ENCODE measurements at places on chromosomes 6 and 20.
A peak's percentile ranks its signal among the peaks of the same experiment; 100 is the strongest.

- peak; percentile 55 for DNase-seq
These were observed 11.4 kb downstream of the SYNGAP1 start for GRCh38 chr6:33430991-33431879.

- DNase-seq: no peak
These were observed 27.2 kb downstream of the SLC16A10 start for GRCh38 chr6:111114482-111114881.

GRCh38 chr6:155505608-155505989 is 50.0 kb upstream of the NOX3 start:
- no peak for DNase-seq

DNA sequence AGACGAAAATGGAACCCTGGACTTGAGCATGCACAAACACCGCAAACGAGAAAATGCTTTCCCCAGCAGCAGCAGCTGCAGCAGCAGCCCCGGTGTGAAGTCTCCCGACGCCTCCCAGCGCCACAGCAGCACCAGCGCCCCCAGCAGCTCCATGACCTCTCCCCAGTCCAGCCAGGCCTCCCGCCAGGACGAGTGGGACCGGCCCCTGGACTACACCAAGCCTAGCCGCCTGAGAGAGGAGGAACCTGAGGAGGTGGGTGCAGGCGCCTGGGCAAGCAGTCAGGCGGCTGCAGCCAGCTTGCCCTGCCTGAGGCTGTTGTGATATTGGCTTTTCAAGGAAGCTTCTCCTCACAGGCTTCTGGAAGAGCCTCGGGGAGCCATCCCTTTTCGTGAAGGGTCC is 35.8 kb upstream of the PCMTD2 start:
- no peak for DNase-seq

- no peak for DNase-seq
These were observed 14.8 kb downstream of the GJA1 start for GRCh38 chr6:121450242-121450641.

- no peak for DNase-seq
These were observed 7.2 kb downstream of the HEBP2 start for GRCh38 chr6:138410972-138411880.

GRCh38 chr6:116461932-116462885 is 1.0 kb downstream of the CALHM6 start:
- DNase-seq: no peak

- no peak for DNase-seq
These were observed 79.1 kb downstream of the RIMS1 start for GRCh38 chr6:71965404-71965803.

- DNase-seq: no peak
These were observed 87.9 kb downstream of the MMS22L start for GRCh38 chr6:97195117-97195516.

- DNase-seq: no peak
These were observed 8.3 kb upstream of the ISM1 start for GRCh38 chr20:13212750-13213149.

DNA sequence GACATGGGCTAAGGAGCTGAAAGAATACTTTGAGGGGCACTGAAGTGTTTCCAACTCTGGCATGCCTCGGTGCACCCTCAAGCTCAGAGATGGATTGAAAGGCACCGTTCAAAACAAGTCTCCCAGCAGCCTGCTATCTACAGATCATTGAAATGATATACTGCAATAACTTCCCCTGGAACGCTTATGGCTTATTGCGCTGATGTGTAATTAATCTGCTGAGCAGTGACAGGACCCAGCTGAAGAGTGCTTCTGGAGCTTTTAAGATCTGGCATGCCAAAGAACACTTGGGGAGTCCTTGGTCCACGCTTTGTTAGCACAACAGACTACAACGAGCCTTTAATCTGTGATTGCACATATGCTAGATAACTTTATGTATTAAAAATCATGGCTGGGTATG is 708.2 kb downstream of the PRKN start:
- no peak for DNase-seq

- no peak for DNase-seq
These were observed 73.7 kb downstream of the DTNBP1 start for GRCh38 chr6:15588971-15589634.

GRCh38 chr6:150905769-150906168 is 40.3 kb downstream of the MTHFD1L start:
- no peak for DNase-seq

- no peak for DNase-seq
These were observed 163.7 kb upstream of the THEMIS start for GRCh38 chr6:128064540-128064895.

DNA sequence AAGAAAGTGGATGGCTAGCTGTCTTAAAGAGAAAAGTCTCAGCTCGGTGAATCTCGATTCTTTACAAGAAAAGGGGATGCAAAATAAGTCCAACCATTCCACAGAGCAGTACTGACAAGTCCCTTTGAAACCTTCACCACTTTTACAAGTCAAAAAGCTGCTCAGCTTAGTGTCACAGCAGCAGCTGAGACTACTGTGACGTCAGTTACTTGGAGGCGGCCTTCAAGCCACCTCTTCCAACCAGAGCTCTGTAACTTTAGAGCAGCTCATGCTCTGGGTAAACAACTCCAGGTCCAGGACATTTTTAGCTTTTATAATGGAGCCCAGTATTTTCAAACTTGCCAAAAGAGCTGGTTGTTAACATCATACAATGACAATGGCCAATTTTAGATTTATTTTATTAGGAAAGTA is at the start of gene KIAA0408:
TSS of gene KIAA0408 (minus strand) at position 159 of the 411 bp plus-strand sequence. CDS start 5,408 bp downstream, outside the sequence.
- DNase-seq: no peak

GRCh38 chr20:48832405-48832730 is 4.6 kb upstream of the PREX1 start:
- DNase-seq: no peak

DNA sequence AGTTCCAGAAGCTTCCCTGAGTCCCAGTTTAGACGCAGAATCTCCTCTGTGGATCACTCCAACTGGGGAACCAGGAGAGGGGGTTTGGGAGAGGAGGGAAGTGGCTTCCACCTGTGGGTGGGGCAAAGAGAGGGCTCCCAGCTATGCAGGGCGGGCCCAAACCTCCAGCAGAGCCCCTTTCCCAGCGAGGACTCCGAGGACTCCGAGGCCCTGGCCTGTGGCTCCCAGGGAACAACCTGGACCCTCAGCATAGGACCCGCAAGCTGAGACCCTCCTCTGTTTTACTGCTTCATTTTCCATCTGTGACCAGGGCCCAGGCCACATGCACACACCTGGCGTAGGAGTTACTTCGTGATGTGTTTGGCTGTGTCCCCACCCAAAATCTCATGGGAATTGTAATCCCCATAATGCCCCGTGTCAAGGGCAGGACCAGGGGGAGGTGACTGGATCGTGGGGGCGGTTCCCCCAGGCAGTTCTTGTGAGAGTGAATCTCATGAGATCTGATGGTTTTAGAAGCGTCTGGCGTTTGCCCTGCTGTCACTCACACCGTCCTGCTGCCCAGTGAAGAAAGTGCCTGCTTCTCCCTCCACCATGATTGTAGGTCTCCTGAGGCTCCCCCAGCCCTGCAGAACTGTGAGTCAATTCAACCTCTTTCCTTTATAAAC is 27.9 kb downstream of the NTSR1 start:
- no peak for DNase-seq

DNA sequence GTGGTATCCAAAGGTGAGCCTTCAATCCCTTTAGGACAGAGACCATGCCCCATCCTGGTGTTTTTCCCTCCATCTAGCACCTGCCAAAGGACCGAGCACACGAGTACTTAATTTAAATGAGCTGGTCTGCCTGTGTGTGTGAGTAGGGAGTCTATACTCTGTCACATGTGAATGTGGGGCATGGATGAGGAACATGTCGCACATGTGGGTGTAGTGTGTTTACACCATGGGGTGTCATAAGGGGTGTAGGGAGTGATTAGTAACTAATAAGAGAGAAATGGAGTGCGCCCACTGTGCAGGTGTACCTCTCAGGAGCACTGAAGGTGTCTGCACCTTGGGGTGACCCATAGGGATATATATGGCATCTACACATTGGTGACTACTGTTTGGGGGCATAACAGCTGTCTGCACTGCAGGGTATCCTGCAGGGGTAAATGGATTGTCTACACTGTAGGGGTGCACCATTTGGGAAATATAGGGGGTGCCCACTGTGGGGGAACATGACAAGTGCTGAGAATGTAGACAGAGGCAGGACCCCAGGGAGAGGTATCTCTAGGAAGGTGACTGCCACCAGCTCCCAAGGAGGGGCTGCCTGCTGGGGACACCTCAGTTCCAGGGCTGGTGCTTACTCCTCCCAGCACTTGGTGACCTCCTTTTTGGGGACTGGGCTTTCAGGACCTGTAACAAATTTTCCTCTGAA is 53.5 kb downstream of the EBF4 start:
- no peak for DNase-seq

- no peak for DNase-seq
These were observed 29.5 kb upstream of the FBXO9 start for GRCh38 chr6:53035549-53036213.

DNA sequence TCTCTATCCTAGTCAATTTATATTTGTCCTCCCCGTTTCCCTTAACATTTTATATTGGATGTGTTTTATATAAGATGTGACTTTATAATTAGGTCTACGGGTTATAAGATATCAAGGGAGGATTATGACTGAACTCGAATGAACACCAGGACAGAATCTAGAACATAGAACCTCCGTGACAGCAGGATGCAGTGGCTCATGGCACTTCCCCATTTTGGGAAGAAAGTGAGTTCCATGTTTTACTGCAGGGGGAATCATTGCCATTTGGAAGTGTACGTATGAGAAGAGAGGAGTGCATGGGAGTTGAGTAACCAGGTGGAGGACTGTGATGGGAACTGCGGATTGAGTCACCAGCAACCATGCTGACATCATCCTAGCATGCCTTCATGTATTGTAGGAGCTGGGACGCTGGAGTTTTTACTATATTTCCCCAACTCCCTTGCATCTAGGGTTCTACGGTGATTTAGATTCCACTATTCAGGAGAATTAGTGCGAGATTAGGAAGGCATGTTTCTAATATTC is 56.1 kb upstream of the FOXC1 start:
- no peak for DNase-seq

GRCh38 chr20:34242879-34243278 is 1.7 kb downstream of the ASIP start:
- DNase-seq: no peak

- DNase-seq: no peak
These were observed 39.7 kb downstream of the AGPAT4 start for GRCh38 chr6:161233986-161234661.

- DNase-seq: no peak
These were observed 134.2 kb downstream of the CARMIL1 start for GRCh38 chr6:25413207-25413905.

- DNase-seq: no peak
These were observed 13.2 kb downstream of the QKI start for GRCh38 chr6:163427498-163428254.

GRCh38 chr20:20736303-20736702 is 23.9 kb upstream of the RALGAPA2 start:
- DNase-seq: no peak

- no peak for DNase-seq
These were observed 1.3 kb upstream of the CARMIL1 start for GRCh38 chr6:25277857-25278256.

DNA sequence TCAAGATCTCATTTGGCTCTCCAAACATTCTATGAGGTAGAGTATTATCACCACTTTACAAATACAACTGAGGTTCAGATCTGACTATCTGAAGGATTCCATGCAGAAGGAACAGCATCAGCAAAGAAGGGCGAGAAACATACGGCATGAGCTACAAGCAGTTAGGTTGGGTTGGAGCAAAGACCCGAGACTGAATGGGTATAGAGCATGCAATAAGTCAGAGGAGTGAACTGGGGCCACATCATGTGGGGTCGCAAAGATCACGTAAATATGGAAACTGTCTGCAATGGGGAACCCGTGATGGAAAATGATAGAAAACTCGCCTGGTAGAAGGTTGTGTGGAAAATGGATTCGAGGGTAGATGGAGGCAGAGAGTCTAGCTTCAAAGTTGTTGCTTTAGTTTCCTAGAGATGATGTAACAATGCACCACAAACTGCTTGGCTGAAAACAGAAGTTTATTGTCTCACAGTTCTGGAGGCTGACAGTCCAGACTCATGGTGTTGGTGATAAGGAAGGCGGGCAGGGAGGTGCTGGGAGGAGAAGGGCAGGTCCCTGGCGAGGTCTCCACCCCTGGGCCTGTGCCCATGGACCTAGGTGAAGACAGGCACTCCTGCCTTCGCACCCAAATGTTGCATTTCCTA is 44.3 kb upstream of the BCLAF1 start:
- no peak for DNase-seq

DNA sequence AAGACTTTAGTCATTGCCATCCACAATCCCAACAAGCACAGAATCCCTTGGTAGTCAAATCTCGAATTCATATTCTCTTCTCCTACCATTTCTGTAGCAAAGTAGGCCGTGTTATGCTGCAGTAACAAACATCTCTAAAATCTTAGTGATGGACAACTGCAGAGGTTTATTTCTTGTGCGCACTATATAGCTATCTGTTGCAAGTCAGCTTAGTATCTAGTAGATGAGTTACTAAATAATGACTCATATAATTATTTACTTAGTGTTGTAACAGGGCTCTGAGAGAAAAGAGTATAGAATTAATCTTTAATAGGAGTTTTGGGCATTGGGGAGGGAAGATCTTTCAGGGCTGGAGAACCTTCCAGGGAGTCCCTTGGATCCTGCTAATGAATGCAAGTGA is 73.3 kb downstream of the CAP2 start:
- no peak for DNase-seq

DNA sequence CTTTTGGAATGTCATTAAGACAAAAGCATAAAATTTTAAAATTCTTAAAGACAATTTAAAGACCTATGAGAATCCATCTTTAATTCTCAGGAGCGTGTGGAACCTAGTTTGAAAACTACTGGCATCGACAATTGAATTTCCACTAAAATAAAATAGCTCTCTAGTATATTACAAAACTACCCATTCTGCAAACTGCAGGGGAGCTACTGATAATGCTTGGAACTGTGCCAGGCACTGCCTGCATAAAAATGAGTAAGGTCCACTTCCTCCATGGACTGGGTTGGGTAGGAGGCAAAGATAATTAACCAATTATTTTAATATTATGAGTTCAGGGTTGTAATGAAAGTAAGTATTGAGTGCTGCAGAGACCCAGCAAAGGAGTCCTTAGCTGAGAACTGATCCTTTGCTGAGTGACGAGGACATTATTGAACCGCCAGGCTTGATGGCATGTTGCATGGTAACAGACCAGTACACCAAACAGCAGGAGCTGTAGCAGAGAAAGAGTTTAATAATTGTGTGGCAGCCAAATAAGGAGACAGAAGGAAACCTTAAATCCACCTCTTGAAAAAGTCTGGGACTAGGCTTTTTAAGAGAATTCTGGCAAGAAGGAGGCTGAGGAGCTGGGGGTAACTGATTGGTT is 261.3 kb downstream of the ESR1 start:
- DNase-seq: no peak

- no peak for DNase-seq
These were observed 66.9 kb upstream of the KCNK16 start for GRCh38 chr6:39389484-39389767.

GRCh38 chr20:17497821-17498580 is 33.2 kb downstream of the BFSP1 start:
- no peak for DNase-seq

DNA sequence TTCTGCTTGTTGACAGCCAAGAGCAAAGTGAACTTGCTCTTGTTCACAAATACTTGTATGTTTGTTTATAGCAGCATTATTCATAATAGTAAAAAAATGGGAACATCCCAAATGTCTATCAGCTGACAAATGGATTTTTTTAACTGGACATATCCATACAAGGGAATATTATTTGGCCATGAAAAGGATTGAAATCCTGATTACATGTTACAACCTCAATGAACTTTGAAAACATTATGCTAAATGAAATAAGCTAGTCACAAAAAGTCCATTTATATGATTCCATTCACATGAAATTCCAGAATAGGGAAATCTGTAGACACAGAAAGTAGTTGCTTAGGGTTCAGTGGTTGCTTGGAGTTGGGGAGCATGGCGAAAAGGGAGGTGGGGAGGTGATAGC is 28.4 kb upstream of the BAG2 start:
- no peak for DNase-seq

- no peak for DNase-seq
These were observed 131.9 kb upstream of the BTN3A2 start for GRCh38 chr6:26232940-26233648.

Measured in stimulated activated CD4-positive, alpha-beta T cell treated with anti-CD3 and anti-CD28 coated beads, Interleukin-1b, Interleukin-23, amount 100 ng/mL, for 1 hour (primary cell).